ENCODE measurements at places on chromosomes 5 and 9.

GRCh38 chr9:113708821-113709713 lies 167.0 kb upstream of the ZNF618 start:
- DNase-seq, result no peak

DNA sequence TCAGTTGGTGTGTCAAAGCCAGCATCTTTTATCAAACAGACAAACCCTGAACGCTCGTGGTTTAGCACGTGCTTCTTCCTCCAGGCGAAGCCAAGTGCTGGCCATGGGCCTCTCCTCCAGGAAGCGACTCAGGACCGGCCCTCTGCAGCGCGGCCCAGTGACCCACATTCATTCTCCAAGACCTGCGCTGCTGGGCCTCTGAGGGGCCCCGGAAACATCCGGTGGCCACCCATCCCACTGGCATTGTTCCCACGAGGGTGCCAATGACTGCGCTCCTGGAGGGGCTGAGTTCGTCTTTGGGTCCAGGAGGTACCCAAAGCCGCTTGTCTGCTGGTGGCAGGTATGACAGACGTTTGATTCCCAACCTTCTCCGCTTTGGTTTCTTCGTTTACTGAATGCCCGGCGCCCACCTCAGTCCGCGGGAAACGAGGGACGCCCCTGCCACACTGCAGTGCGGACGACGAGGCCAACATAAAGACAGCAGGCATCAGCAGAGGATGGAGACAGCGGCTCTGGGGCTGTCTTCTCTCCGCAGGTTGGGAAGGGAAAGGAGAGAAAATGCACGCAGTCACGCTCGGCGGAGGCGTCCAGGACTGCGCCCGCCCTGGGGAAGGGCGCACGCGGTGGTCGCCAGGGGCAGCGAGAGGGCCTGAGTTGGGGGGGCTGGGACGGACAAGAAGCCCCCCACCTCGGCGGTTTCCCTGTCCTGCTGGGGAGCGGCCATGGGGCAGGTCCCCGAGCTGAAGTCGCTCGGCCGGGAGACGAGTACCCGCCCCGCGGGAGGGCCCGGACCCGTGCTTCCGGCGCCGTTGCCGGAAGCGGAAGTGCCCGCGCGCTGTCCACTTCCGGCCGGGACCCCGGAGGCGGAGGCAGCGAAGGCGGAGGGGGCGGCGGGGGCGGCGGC lies at the start of gene EXOC3:
TSS of gene EXOC3 (plus strand) at position 842 of the 904 bp plus-strand sequence. CDS start 3,030 bp downstream, outside the sequence.
- DNase-seq, result peak; percentile 45

DNA sequence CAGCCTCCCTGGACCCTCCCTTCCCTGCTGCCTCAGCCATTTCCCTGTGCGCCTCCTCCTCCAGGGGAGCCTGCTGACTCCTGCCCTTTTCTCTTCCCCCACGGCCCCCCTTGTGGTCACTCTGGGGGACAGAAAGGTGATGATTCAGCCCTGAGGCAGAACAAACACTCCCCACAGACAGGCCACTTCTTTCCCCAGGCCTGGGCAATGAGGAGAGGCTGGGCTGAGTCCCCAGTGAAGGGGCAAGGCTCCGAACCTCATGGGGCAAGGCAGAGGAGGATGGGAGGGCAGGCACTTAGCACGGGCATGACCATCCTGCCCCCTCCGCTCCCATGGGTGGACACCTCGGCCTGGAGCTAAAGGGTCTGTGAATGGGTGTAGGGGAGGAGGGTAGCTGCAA lies 21.0 kb downstream of the CSF1R start:
- peak; percentile 46 for DNase-seq

DNA sequence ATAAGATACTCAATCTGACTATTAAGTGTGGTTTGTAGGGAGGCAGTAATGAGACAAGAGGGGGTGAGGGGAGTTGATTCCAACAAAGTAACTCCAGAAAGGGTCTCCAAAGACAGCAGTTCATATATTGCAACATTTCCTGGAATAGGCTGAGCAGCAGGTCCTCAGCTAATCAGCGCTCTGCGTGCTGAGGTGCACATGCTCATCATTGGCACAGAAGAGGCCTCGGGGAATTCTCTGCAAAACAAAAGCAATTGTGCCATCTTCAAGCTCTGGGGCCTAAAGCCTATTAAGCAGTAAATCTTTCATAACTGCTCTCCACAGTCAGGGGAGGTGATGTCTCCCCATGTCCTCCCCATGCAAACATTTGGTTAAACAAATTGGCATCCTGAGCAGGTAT lies 357.3 kb downstream of the SPOCK1 start:
- DNase-seq, result no peak

- DNase-seq, result no peak
Observed at GRCh38 chr9:101536351-101536750, 2.7 kb downstream of the RNF20 start.

DNA sequence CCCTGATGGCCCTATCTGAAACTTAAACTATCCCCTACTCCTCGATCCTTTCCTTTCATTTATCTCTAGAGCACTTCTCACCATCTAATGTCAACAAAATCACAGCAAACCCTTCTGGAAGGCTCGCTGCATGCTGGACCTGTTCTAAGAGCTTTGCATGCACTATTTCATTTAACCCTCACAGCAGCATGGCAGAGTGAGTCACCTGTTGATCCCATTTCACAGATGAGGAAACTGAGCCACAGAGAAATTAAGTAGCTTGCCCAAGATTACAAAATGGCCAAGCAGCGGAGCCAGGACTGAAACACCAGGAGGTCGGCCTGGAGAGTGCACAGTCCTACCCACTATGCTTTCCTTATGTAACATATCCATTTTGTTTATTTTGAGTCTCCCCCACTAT lies 93.1 kb downstream of the ZNF622 start:
- DNase-seq, result no peak

GRCh38 chr9:69036309-69036708 lies 757 bp downstream of the FXN start:
- DNase-seq, result no peak
